ENCODE measurements at places on chromosomes 16 and 17.

DNA sequence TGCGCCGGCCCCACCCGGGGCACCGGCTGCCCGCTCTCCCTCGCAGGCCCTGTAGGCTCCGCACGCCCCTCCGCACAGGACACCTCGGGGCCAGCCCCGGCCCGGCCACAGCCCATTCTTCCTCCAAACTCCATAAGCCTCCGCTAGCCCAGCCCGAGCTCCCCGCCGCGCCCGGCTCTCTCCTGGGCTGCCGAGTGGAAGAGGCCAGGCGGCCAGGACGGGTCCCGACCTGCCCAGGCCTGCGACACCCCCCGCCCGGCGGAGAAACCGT, 397 bp downstream of the NCOR1 start:
- no peak for DNase-seq

DNA sequence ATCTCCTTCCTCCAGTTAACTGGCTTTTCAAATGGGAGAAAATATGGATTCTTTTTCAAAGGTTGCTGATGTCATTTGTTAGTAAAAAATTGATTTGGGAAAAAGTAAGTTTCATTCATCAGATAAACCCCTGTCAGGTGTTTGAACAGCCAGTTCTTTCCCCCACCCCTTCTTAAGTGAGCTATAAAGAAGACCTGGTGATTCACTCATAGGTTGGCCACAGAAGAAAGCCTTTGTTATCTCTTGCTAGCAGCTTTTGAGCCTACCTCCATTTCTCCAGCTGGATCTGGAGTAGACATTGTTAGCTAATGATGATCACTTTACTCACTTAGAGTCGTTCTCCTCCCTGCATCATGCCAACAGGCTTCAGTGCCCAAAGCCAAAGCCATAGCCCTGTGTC, 63.0 kb downstream of the NLK start:
- DNase-seq = peak; percentile 36

DNA sequence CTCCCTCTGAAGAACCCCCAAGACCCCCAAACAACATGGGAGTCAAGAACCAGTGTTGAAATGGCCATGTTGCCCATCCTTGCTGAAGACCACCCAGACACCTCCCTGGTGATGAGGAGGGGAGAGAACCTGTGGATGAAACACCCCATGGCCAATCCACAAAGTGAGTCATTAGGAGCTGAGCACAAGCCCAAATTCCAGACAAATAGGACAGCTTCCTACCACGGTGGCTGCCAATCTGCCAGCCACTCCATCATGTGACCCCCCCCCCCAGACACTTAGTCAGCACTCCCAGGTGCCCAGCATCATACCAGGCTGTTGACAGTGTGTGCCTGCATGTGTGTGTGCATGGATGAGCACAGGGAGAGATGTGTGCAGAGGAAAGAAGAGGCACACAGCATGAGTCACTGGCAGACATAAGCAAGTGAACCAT, 26.4 kb upstream of the RPL38 start:
- peak; percentile 72 for DNase-seq

DNA sequence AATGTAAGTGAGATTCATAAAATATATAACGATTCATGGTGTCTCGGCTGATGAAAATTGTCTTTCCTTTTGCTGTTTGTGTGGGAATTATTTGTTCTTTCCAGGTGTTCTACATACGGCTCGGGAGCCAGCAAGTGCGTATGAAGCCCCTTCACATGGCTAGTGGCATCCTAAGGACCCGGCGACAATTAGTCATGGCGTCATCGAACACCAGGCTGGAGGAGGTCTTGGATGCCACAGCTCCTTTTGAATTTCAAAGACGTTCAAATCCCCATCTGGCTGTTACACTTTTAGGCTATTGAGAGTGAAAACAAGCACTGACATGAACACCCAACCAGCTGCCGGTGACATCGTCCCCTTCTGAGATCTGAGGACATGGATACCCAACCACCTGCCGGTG, 397.7 kb upstream of the TNRC6C start:
- DNase-seq = no peak

DNA sequence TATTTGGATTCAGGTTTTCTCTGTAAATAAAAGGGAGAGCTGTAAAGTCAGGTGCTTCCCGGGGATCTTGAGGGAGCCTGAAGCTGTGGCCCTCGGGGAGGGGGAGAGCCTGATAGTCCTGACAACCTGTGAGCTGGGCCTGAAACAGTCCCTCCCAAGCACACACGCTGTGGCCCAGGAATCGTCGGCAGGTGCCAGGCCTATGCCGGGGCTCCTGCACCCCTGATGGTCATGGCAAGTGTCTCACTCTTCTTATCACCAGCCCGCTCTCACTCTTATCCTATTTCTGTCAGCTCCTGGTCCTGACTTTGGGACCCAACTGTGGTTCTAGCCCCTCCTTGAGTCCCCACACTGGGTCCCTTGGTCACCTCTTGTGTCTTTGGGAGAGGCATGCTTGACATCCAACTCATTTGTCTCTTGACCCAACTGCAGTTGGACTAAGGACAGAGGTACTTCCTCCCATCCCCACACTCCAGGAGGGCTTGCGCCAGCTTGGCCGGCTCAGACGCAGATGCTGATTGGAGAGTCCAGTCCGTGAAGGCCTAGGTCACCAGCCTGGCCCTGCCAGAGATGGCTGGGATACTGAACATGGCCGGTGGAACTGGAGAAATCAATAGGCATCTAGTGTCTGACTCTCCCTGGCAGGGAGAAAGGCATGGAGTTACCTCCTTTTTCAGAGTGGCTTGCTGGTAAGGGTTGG, 170.5 kb upstream of the WSCD1 start:
- DNase-seq = no peak

DNA sequence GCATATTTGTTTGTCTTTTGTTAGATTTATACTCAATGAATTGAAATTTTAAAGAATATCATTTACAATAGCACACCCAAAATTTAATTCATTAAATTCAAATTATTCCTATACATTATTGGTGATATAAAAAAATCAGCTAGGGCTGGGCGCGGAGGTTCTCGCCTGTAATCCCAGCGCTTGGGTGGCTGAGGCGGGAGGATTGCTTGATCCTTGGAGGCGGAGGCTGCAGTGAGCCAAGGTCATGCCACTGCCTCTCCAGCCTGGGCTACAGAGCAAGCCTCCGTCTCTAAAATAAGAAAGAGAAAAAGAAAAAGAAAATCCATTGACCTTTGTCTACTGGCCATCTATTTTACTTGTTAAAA, 4.5 kb upstream of the PRDM7 start:
- no peak for DNase-seq

DNA sequence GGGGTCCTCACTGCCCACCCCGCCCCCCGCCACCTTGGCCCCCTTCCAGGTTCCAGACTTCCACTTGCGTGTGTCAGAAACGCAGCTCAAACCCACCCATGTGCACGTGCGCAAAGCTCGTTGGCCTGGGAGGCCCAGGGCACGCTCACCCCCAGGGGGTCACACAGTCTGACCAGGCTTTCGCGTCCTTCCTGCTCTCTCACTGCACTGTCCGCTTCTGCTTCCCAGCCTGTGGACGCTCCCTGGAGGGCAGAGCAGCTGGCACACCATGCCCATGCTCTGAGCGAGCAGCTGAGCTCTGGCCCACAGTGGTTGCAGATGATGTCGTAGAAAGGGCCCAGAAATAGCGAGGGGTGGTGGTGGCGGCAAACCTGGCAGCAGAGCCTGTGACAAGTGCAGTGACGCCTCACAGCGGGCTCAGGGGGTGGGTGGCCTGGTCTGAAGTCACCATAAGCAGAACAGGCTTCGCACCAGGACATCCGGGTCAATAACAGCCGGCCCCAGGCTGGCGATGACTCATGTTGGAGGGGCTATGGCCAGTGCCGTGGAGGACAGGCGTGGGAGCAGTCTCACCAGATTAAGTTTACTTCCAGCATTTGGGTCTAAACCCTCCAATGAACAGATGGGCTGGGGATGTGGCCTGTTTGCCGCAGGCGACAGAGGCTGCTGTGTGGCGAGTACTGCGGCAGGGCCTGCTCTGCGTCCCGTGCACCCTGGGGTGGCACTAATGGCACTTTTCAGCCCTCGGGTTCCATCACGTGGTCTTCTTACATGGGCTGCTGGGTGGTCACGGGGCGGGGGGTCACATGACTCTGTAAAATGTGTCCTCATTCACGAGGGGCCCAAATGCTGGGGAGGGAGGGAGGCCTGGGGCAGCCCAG, 49.0 kb downstream of the NT5M start:
- no peak for DNase-seq

GRCh38 chr17:18235743-18236256, 10.4 kb downstream of the LLGL1 start:
- DNase-seq = peak; percentile 84

GRCh38 chr17:2828397-2829038, 32.3 kb downstream of the RAP1GAP2 start:
- no peak for DNase-seq

DNA sequence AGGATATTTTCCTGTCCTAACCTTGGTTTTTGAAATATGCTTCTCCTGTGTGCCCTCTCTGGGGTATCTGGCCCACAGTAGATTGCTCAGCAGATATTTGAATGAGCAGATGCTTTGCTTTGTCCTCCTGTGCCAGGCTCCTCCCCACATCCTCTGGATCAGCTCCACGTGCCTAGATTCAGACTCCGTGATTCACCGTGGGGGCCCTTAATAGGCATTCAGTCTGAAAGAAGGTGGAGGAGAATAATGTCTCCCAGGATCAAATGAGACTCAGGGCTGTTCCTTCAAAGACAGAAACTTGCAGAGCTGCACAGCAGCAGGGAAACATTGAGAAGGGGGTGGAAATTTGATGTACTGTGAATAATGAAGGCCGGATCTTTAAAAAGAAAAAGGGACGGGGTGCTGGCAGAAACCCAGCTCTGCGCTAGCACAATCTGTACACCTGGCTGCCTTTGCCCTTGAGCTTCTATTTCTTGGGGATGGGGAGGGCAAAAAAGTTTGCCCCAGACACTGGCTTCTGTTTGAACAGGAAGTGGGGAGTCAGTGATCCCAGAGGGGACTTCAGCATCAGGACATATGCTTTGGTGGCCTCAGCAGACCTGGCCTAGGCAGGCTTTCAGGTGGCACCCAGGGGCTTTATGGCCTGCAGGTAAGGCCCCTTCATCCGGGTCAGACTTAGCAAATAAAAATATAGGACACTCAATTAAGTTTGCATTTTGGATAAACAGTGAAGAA, 15.9 kb upstream of the SLC12A3 start:
- DNase-seq = peak; percentile 71

- DNase-seq = peak; percentile 70
These were observed 38.2 kb downstream of the KSR1 start for GRCh38 chr17:27494192-27495091.

GRCh38 chr16:4529085-4530060, 9.2 kb downstream of the CDIP1 start:
- DNase-seq = peak; percentile 80

DNA sequence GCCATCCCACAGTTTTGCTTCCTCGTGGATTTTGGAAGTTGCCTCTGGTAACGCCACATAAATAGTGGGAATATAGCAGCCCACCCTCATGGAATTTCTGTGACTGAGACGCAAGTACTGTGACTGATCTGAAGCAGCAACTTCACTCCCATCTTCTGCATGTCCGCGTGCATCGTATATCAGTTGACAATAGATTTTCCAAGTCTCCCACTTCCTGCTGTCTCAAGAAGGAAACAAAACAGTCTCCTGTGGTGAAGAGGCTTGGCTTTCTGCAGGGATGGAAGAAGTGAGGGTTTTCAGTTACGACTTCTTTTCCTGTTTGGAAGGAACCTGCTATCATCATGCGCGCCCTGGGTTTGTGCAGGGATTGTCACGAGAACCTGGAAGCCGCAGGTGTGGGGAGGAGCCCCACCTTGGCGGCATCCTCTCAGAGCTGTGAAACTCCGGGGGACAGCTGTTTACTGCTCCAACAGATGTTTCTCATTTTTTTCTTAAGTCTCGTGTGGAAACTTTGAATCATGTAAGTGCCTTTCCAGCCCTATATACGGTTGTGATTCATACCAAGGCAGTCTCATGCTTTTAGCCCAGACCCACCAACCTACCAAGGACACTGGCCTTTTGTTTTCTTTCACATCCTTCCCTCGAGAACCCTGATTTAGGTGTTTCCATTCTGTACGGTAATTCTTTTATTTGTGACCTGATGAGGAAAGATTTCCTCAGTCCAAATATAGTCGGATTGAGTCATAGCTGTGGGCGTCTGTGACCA, 57.5 kb downstream of the WIPI1 start:
- no peak for DNase-seq

DNA sequence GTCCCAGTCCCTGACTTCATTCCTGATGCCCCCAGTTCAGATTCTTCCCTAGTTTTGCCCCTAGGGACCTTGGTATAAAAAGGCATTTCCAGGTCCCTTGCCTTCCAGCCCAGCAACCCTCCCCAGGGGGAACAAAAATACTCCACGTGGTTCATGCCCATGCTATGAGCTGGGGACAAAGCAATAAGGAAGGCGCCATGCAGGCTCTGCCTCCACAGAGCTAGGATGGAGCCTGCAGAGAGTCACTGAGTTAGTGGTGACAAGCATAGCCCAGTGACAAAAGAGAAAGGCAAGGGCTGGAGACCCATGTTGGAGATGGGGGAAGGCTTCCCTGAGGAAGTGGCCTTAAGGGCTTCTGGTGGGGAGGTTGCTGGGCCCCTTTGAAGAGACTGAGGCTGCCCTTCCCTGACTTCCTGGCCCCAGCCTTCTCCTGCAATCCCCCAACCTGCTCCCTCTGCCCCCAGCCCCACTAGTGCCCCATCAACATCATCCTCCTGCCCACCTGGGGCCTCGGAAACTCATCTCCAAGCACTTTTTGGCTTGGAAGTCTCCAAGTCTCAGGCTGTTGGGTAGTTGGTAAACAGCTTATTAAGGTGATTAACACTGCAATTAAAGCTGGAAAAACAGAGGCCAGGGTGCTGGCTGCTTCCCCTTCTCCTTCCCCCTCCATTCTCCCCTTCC, 9.6 kb downstream of the DLX3 start:
- no peak for DNase-seq

DNA sequence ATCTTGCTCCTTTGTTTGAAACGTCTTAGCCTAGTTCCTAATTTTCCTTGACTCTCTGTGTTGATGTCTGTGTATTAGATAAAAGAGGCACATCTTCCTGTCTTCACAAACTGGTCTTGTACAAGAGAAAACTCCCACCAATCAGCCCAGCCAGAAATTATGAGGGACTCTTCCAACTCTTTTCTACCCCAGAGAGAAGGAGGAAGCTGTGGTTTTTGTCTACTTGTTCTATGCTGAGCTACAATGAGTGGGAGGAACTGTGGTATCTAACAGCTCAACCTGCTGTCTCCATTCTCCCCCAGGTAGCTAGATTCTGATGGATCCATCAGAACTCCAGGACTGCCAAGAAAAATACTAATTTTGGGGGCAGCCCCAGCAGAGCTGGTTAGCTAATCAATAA, 392.5 kb downstream of the HS3ST3B1 start:
- no peak for DNase-seq

GRCh38 chr16:23757937-23758619, 3.3 kb downstream of the CHP2 start:
- no peak for DNase-seq

- no peak for DNase-seq
These were observed 12.4 kb downstream of the MPO start for GRCh38 chr17:58268326-58268725.

DNA sequence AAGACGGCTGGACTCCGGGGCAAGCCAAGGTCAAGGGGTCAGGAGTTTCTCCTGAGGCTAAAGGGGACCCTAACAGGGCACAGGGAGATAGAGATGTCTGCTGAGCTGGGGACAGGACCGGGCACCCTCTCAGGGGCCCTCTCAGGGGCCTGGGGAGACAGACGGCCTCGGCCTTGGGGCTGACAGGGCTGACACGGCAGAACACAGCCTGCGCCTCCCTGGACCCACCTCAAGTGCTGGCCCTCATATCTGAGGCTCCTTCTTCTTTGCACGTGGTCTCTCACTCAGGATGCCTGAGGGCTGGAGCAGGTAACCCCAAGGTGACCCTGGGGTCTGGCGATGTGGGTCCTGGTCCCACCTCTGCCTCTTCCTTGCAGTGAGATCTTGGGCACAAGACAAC, 186.9 kb upstream of the TNRC6C start:
- DNase-seq = no peak

Data from foreskin keratinocyte (primary cell).